ENCODE measurements at places on chromosomes 6 and 20.

- no peak for DNase-seq
Measured at GRCh38 chr6:165266191-165266590, 43.2 kb downstream of the C6orf118 start.

GRCh38 chr20:46311039-46311650, 2.8 kb upstream of the CDH22 start:
- no peak for DNase-seq

GRCh38 chr20:37989601-37990295, 43.5 kb downstream of the TTI1 start:
- no peak for DNase-seq

DNA sequence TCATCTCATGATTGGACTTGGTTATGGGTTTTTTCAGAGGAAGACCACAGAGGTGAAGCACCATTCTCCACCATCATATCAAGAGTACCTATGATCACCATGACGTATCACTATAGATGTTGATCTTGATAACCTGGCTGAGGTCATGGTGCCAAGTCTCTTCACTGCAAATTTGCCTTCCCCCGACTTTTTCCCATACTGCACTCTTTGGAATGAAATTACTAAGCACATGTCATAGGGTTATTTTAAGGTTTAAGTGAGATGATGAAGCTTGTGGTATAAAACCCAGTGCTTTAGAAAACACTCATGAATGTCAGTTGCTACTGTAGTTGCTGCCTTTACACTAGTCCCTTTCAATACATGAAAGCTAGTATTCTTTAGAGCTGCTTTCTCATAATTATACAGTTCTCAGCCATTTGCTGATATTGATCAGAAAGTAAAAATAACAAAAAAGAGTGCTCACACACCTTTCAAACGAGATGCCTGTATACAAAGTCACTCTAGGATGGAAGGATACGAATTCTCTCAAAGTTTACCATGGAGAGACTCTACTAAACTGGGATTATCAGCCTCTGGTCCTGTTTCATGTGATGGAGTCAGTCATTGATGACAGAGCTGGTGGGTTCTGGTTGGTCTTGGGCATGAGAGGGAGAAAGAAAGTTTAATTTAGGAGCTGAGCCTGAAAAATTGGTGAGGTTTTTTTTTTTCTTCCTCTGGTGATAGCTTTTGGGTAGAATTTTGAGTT, 228.1 kb downstream of the PRL start:
- DNase-seq: no peak

DNA sequence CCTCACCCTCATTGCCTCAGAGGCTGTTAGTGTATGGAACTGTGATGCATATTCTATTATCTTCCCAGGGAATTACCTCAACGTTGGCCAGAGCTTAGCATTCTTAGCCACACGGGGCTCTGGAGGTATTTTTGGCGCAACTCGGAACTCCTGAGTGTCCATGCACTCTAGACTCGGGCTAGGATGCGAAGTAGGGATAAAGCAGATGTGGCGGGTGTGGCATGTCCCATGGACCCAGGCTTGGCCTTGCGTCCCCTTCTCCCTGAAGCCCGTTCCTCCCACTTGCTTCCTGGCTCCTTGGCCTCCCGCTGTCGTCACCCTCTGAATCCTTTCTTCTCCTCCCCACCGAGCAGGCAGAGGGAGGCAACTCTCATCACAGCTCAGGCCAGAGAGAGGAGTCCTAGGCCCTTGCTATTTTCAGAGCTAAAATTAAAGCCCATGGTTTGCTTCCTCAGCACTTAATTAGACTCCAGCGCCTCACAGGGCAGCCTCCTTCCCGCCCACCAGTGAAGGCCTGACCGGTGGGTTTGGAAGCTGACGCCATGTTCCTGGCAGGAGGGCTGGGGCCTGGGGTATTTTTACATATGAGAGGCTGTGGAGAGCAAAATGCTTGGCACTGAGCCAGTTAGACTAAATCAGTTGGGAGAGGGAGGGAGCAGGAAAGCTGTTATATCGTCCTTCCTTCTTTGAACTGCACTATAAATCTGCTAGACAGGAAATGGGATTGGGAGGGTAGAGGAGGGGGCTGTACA, 138.7 kb downstream of the FOXO3 start:
- no peak for DNase-seq

DNA sequence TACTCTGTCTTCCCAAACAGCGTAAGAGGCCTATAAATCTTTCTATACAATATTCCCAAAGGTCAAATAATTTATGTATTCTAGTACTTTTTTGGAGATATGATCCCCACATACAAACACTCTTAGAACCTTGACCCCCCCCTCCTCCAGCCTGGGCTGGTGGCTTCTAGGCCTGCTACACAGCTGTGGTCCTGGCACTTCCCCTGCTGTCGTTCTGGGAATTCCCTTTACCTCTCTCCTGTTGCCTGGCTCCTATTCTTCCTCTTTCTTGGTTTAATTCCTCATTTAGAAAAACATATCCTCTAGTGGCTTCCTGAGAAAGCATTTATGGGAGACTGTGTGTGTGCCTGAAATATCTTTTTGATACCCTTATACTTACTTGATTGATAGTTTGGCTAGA, 4.1 kb upstream of the TXLNB start:
- no peak for DNase-seq

DNA sequence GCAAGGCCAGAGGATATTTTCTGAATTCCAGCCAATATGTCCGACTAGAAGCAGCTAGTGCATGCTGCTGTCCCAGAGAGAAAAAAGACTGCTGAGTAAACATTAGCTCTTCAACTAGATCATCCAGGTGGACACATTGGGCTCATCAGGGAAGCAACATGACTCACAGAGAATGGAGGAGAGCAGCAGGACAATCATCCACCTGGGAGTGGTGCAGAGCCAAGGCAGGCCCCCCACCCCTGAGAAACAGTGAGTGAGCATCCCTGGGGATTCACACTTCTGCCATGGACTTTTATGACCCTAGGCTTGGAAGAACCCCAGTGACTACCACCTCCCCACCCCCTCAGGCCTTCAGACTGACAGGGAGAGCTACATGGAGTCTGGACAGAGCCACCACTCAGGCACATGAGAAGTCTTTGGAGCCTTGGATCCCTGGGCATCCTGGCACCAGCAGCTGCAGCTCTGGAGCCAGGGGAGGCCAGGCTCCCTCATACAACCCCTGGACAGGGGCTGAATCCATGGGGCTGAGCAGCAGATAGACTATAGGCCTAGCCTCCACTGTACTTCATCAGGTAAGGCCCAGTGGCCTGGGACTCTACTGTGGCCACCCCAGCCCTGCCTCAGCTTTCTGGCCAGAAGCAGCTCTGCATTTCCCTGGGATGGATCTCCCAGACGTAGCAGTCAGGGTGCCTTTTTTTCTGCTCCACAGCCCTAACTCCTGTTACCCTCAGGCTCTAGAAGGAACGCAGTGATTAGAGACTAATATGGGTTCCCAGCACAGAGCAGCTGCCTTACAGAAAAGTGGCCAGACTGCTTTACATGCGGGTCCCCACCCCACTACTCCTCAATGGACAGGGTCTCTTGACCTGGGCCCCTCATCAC, 82.9 kb upstream of the RNF217 start:
- DNase-seq: no peak

DNA sequence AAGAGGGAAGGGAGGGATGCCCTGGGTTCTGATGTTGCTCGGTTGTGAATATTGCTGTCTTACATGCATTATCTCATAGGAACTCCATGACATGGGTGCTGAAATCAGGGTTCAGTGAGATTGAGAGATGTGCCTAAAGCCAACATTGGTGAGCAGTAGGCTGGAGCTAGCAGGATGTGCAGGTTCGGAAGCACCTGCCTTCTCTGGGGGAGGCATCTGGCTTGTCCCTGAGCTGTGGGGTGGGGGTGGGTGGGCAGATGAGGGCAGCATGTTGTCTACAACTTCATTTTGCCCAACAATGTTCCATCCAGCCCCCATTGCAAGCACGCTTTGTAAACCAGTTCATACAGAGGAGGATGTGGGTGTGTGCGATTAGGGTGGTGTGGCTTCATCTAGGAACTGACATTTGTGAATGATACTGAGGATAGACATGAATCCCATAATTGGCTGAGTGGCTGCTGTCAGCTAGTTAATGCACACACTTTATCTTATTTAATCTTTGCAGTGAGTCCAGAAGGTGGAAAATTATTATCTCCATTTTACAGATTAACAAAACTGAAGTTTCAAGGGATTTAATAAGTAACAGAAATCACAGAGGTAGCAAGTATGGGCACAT, 119.4 kb downstream of the SYNDIG1 start:
- DNase-seq: peak; percentile 69

- DNase-seq: no peak
Measured at GRCh38 chr6:106736502-106736901, 107.1 kb downstream of the QRSL1 start.

DNA sequence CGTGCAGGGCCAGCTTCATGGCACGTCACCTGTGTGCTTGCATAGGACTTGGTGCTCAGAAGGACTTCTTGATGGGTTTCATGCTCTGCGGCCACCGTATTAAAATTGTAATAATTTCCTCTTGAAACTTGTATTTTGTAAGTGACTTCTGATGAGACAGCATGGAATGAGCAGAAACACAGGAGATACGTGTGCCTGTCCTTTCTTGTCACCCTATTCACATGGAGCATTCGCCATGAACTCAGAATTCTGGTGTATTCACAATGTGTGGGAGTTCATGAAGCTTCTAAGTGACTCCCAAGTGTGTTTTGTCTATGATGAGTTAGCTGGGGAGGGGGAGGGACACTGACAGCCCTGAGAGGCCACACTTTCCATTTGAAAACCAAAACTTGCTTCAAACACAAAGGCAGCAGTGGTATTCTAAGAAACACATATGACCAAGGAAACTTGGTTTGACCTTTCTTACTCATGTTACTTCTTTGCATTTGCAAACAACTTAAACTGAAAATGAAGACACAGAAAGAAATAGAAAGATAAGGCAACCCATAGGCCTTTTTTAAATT, 92.1 kb upstream of the NEDD9 start:
- no peak for DNase-seq

- peak; percentile 88 for DNase-seq
Measured at GRCh38 chr6:169213814-169214520, 39.7 kb downstream of the THBS2 start.

- no peak for DNase-seq
Measured at GRCh38 chr20:31594558-31595379, 10.3 kb upstream of the ID1 start.

GRCh38 chr6:137291441-137291840, 72.3 kb upstream of the IFNGR1 start:
- DNase-seq: peak; percentile 77

GRCh38 chr6:45478240-45478639, 100.5 kb upstream of the SUPT3H start:
- DNase-seq: no peak

DNA sequence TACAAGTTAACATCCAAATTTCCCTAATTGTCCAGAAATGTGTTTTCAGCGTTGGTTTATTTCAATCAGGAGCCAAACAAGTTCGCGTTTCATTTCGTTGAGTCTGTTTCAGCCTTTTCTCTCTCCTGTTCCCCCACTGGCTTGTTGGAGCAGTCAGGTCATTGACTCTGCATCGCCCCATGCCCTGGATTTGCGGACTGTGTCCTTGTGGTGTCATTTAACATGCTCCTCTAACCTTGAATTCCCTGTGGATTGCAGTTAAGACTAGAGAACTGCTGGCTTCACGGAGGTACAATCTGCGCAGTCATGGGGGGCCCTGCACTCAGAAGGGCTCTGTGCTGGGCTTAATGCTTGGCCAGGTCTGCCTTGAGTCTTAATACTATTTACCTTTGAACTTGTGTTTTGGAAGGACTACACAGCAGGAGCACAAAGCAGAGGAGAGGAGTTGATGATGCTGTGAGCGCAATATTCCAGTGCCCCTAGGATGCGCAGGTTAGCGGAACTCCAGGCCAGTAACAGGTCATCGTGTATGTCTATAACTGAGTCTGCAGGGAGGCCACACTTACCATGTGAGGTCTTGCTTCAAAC, 5.5 kb upstream of the TBC1D32 start:
- no peak for DNase-seq

GRCh38 chr20:56595746-56596475, 33.2 kb upstream of the TFAP2C start:
- no peak for DNase-seq

DNA sequence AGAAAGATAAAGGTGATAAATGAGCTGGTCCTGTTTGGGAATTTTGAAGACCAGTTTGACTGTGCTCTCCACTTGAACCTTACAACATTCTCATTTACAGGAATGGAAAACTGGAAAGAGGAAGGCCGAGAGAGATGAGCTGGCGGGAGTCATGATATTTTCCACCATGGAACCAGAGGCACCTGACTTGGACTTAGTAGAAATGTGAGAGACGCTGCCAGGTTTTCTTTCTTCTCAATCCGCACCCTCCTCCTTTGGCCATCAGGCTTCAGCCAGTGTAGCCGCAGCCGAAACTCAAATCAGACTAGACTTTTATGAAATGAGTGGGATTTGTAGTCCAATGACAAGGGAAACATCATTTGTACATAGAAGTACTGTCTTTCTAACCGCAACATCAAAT, 54.7 kb upstream of the SYNJ2 start:
- DNase-seq: no peak

DNA sequence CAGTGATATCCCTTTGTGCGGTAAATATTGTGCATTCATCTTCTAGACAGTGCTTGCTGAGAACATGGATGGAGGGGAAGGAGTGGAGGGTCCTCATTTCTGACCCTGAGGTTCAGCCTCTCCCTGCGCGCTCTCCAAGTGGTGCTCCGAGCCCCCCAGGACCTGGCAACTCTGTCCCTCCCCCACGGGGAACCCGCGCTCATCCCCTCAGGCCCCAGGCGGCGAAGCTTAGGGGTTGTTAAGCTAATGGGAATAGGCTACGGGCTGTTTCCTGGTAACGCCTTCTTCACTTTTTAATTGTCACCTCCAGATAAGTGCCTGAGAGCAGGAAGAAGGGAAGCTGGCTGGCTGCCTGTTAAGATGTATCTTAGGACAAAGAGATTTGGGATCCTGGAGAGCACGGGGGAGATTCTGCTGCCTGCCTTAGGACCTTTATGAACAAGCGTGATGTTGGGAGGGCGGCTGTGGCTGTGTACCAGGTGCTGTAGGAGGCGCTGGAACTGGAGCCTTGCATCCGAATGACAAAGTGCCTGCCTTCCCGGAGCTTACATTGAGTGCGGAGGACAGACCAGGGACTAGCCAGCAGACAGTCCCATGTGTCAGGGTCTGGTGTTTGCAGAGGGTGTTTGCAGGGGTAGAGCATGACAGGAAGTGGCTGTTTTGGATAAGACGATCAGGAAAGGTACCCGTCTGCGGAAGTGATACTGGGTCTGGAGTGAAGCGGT, 11.7 kb downstream of the TSHZ2 start:
- DNase-seq: no peak

DNA sequence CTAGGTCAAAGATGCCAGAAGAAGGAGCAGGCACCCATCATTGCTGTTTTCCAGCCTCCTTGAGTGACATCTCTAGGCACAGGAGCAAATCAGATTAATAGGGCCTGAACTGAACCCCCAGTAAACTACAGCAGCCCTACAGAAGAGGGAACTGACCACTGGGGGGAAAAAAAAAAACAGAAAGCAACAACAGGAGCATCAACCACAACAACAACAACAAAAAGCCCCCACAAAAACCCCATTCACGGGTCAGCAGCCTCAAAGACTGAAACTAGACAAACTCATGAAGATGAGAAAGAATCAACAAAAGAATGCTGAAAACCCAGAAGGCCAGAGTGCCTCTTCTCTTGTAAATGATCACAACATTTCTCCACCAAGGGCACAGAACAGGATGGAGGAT, 537.4 kb upstream of the BTBD3 start:
- no peak for DNase-seq

GRCh38 chr6:116812051-116812650, 16.7 kb downstream of the GPRC6A start:
- no peak for DNase-seq

GRCh38 chr6:92259171-92259570, 1160.2 kb downstream of the EPHA7 start:
- no peak for DNase-seq
